ENCODE measurements at places on chromosomes 11 and 22.
A peak's percentile ranks its signal among the peaks of the same experiment; 100 is the strongest.

- no peak for DNase-seq
Measured at GRCh38 chr11:8201644-8202365, 33.0 kb upstream of the RIC3 start.

DNA sequence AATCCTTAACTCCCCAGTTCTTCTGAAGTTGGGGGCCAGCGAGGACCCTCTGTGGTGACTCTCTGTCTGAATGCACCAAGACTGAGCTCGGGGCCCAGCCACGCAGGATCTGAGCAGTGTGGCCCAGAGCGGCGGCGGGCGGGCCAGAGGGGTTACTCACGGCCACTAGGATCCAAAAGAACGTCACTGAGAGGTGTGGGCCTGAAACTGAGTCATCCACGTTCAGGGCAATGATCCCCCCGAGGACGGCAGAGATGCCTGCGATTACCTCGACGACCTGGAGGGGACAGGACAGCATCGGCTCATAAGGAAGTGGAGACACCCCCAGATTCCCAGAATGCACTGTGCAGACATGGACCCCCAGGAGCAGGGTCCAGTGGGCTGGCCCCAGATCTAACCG lies 11.2 kb downstream of the MLC1 start:
- DNase-seq, result peak; percentile 7

GRCh38 chr11:46429717-46430116 lies 38.1 kb upstream of the CHRM4 start:
- DNase-seq, result no peak

GRCh38 chr11:121552154-121552553 lies 99.4 kb upstream of the SORL1-AS1 start:
- no peak for DNase-seq

- no peak for DNase-seq
Measured at GRCh38 chr11:12279672-12280108, 97.7 kb upstream of the PARVA start.

DNA sequence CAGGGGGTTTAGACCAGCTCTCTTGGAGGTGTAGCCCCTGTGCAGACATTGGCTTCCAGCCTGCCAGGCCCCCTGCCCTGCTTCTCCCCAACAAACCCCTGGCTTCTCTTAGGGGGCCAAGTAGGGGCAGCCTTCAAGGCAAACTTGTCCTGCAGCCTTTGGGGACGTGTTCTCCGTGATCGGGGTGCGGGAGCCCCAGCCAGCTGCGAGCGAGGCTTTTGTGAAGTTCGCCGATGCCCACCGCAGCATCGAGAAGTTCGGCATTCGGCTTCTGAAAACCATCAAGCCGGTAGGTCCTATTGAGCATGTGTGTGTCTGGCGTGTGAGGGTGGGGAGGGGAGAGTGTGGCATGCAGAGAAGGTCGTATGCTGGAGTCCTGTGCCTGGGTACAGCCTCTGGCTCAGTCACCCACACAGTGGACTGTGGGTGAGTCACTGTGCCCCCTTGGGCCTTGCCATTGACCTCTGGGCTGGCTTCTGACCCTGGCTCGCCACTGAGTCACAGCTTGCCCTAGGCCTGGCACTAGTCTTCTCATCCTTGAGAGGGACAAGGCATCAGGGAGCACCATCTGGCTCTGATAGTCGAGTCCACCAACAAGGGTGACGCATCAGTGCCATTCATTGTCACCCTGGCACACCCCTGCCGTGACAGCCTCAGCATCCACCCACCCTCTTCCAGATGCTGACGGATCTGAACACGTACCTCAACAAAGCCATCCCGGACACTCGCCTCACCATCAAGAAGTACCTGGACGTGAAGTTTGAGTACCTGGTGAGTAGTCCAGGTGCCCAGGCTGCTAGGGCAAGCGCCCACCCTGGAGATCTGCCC lies 11.4 kb downstream of the SLC16A8 start:
- DNase-seq, result no peak

DNA sequence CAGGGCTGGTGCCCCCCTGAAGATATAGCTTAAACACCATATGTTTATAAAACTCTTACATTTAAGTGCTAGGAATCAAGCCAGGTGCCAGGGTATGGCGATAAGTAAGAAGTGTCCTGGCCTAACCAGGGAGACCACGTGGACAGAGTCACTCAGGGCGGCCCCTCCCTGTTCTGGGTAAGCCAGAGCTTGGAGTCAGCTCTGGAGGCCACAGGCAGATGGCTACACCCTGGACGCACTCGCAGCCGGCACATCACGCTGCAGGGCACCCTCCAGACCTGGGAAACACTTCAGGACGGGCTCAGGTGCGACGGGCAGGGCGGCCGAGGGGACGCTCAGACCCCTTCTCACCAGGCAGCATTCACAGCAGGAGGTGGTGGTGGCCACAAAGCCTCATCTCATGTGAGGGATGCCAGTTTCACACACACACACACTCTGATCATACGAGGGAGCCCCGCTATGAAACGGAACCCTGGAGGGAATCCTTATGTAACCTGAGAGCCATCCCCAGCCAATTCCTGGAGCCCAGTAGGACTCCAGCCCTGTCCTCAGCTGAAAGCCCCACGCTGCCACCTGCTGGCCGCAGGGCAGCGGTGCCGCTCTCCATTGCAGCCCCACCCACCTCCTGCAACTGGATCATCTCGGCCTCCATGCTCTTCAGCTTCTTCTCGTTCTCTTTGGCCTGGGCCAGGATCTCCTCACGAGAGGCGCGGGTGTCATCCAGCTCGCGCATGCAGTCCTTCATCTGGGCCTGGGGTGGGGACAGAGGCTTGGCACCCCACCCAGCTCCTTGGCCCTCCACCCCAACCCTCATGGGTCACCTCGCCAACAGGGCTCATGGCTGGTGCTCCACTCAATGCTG lies 33.4 kb downstream of the APOL1 start:
- DNase-seq, result peak; percentile 81

- DNase-seq, result peak; percentile 76
Measured at GRCh38 chr11:35158701-35159510, 19.9 kb downstream of the CD44 start.

GRCh38 chr11:67302571-67303131 lies 679 bp upstream of the SSH3 start:
- no peak for DNase-seq

DNA sequence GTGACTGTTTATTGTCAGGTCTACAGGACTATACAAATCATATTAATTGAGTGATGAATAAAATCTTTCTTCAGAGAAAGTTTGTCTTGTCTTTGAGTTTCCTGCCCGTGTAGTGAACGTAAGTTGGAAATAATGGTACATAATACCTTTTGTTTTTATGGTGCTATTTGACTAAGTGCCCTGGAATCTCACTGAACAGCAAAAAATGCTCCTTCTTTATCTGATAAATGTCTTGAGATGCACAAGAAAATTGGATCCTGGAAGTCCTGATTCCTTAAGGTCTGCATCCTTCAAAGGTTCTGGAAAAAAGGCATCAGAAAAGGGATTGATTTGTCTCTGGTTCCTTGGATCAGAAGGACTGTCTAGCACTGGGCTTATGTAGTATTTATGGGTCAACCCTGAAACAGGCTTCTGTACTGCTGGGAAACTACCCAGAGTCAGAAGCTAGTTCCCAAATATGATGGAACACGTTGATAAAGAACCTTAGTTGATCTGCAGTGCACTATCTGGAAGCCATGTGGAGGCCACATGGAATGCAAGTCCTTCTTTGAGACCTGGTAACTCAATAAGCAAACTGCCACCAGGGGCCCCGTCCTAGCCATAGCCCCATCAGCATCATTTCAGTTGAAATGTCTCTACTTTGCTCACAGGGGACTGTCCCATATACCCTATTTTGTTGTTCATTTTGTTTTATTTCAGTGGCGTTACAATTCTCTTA lies 100.6 kb upstream of the CD44 start:
- peak; percentile 35 for DNase-seq

- peak; percentile 81 for DNase-seq
Measured at GRCh38 chr22:31295831-31296657, 3.8 kb upstream of the PIK3IP1 start.

- no peak for DNase-seq
Measured at GRCh38 chr11:122128146-122128545, 12.1 kb upstream of the BLID start.

DNA sequence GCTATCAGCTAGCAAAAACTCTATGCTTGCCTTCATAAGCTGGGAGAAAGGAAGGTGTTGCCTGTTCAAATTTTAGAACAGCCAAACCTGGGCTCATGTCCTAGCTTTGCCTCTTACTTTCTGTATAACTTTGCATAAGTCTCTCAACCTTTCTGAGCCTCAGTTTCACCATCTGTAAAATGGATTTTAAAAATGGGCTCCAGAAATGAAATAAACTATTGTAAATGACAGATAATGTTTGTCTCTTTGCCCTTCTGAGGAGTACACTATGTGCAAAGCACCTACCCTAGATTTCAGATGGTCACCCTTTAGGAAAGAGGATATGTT lies 68.7 kb downstream of the FAM168A start:
- no peak for DNase-seq

DNA sequence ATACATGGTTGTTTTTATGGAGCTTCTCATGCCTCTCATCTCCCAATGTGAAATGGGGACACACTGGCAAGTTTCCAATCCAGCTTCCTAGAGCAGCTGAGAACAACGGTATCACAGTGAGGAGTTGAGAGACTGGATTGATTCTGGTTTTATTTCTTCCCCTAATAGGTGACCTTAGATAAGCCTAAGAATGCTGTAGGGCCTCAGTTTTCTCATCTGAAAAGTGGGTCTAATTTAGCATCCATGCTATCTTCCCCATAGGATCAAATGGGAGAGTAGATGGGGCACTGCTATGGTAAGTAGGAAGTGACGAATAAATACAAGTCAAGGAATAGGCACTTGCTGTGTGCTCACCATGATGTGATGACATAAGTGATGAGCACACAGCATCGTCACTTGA lies 61.1 kb upstream of the PHOX2A start:
- no peak for DNase-seq

GRCh38 chr11:27485930-27486773 lies 13.6 kb upstream of the LGR4 start:
- peak; percentile 67 for DNase-seq

DNA sequence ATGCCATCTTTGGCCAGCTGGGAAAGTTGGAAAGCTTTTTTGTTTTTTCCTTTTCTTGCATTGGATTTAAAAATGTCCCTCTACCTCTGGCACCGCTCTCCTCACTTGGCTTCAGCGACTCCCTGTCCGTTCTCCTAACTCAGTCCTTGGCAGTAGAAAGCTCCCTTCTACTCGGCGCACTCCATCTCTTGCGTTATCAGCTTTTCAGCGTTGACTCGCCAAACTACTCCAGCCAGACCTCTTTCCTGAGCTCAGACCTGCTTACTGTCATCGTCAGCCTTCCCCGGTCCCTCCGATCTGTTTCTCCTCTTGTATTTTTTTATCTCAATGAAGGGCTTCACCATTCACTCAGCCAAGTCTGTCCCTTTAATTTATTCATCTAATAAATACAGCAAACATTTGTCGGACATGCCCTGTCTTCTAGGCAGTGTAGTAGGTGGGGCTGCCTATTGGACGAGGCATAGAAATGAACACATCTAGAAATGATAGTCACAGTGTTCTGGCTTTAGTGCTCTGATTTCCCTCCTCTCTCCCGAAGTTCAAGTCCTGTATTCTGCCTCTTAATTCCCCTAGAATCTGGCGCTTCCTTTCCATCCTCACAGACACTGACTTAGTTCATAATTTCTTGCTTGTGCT lies 839 bp downstream of the CEP164 start:
- peak; percentile 58 for DNase-seq

GRCh38 chr11:109983358-109983757 lies 109.8 kb upstream of the ZC3H12C start:
- no peak for DNase-seq

- DNase-seq, result no peak
Measured at GRCh38 chr22:44245867-44246266, 65.1 kb downstream of the PARVG start.

GRCh38 chr11:12223771-12224536 lies 113.6 kb downstream of the MICAL2 start:
- no peak for DNase-seq

GRCh38 chr11:20127671-20128527 lies 32.4 kb downstream of the DBX1 start:
- peak; percentile 64 for DNase-seq

- peak; percentile 50 for DNase-seq
Measured at GRCh38 chr11:64849598-64850356, 5.3 kb upstream of the CDC42BPG start.

Measured in fibroblast of mammary gland (primary cell).